ENCODE measurements at places on chromosomes 2 and 18.

GRCh38 chr2:73333564-73333963 lies 40.2 kb upstream of the EGR4 start:
- DNase-seq: no peak

- DNase-seq: no peak
These were observed 192.2 kb upstream of the LRRTM1 start for GRCh38 chr2:80496775-80497174.

DNA sequence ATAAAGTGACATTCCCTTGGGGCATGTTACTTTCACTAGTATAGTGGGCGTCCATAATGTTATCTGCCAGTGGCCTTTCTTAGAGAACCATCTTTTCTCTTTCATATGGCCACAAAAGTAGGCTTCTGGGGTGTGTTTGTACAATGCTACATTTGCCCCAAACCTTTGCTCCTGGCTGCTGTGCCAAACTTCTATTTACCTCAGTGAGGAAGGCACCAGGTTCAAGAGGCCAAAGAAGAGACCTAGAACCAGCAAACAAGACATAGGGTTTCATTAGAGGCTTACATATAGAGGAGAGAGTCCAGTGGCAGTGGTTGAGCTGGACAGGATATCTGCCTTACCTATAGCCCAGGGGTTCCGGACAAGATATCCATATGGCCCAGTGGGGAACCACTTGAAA lies 48.5 kb downstream of the CPO start:
- DNase-seq: no peak

DNA sequence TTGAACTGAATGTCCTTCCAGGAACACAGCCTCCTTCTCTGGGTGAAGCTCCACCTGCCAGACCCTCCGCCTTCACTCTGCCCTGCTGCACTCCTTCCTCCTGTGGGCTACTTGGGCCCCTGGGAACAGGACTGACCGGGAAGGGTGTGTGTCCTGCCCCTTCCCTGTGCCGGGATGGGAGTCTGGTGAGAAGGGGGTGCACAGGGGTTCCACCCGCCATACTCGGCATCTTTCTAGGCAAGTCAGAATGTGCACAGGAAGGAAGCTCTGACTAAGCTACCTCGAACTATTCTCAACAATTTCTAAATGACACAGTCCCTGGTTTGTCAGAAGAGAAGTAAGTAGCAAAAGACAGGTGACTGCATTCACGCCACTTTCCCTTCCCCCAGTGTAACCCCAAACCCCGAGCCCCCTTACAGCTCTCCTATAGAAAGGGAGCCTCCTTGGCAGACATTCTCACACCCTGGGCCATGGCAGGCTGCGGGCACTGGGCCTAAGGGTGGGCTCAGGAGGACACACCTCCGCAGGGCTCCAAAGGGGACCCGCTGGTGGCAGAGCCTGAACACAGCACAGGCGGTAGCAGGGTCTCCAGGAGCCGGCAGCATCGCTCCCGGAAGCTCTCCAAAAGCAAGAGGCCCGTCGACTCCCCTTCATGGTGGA lies 184.1 kb downstream of the HDAC4 start:
- no peak for DNase-seq

DNA sequence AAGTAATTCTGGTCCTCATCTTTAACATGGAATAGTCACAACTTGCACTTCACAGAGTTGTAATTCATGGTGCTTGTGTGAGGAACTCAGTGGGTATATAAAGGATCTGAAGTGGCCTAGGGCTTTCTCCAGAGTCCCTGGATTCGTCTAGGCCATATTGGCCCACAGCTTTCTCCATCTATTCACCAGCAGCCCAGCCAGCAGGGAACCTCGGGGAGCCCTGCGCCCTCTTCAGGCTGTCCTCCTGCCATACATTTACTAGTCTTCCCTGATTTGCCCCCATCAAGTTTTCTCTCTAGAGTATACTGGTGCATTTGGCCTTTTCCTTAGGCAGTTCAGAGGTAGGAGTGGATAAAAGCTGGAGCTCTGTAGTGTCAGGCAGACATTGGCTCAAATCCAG lies 278.3 kb downstream of the MYCN start:
- DNase-seq: no peak

- peak; percentile 81 for DNase-seq
These were observed 349.8 kb downstream of the TNS1 start for GRCh38 chr2:217652761-217653639.

- DNase-seq: no peak
These were observed 6.9 kb downstream of the SNORC start for GRCh38 chr2:232876978-232877441.

DNA sequence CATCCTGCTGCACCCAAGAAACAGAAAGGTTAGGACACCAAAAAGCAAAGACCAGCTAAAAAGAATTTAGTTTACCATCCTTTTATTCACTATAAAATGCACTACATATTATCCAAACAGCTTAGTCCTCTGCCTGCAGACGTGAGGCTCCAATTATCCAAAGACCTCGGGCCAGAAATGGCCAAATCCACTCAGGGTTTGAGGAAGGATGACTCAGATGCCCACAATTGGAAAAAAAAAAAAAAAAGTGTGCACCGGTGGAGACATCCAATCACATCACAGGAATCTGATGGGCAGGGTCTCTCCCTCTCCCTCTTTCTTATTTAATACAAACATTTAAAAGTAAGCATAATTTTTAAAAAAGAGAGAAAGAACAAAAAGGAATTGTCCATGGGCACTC lies 65.7 kb downstream of the TRABD2A start:
- DNase-seq: no peak

GRCh38 chr2:195594248-195594647 lies 62.8 kb upstream of the SLC39A10 start:
- DNase-seq: no peak

GRCh38 chr2:126808929-126809328 lies 89.8 kb upstream of the TEX51 start:
- DNase-seq: no peak

DNA sequence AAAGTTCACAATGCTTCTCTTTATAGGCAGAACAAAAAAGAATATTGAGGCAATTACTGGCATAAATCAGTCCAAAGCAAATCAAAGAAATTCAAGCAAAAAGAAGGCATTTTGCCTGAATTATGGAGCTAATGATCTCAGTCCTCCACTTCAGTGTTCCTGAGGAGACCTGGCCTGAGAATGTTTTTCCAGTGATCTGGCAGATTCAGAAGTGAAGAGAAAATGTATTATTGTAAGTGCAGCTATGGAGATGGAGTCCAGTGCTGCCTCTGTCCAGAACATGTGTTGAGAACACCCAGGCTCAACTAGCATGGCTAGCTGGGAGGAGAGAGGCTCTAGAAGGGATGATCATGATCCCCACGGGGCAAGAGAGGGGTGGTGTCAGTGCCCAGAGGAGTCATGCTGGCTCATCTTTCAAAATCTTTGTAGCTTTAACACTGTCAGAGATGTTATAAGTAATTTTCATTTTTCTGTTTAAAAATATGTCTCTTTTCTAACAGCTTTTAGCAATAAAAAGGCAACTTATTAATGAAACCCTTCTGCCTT lies 367.0 kb upstream of the RAB12 start:
- DNase-seq: no peak

- DNase-seq: no peak
These were observed 30.1 kb downstream of the HS1BP3 start for GRCh38 chr2:20620696-20621365.

DNA sequence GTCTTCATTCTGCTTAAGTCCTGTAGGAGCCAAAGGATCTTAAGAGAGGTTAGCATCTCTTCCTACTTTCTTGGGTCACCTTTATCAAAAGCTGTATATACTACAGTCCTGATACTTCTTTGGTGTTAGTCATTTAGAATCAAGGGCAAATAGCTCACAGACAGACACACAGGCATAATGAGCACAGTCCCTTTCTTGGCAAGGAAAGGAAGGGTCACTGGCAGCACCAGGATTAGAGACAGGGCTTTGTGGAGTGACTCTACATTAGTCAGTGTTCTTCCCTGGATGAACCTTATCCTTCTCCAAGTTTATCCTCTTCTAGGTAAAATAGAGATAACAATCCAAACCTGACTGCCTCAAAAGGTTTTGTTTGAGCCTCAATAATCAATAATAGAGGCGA lies 40.0 kb upstream of the NCKAP5 start:
- DNase-seq: no peak

GRCh38 chr2:173868406-173868805 lies 96.8 kb downstream of the SP3 start:
- no peak for DNase-seq

DNA sequence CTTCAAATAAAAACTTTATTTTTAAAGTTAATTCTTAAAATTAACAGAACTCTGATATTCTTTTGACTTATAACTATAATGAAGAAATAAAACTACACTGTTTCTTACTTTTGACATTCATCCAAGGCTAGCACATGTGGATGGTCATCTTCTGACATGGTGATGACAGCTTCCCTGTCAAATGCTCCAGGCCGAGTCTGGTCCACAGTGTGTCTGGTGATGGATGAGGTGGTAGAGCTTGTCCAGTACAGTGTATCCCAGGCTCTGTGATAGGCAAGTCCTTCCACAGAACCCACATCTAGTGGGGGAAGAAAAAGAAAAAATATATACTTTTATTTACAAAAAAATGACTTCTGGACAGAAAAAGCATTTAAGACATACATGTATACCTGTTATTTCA lies 1529.5 kb downstream of the LRP1B start:
- DNase-seq: no peak

DNA sequence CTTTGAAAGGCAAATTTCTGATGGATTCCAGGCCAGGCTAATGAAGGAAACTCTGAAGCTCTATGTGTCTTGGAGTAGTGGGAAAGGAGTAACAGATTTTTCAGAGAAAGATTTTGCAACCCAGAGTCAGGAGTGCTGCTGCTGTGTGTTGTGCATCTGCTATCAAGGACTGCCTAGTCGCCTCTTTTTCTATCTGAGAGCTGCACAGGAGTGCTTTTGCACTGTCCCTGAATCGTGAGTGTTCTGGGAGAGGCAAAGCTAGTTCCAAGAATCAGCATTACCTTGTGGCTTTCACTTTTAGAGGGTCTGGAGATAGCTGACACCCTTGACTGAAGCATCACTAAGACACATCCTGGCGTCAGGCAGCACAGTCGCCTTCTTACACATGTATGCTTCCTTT lies 336.4 kb downstream of the PARD3B start:
- no peak for DNase-seq

- DNase-seq: no peak
These were observed 307.0 kb upstream of the REG3G start for GRCh38 chr2:78718473-78718872.

GRCh38 chr18:62637403-62637802 lies 77.9 kb upstream of the PHLPP1 start:
- DNase-seq: no peak

GRCh38 chr18:78607784-78608183 lies 371.8 kb upstream of the SALL3 start:
- no peak for DNase-seq

DNA sequence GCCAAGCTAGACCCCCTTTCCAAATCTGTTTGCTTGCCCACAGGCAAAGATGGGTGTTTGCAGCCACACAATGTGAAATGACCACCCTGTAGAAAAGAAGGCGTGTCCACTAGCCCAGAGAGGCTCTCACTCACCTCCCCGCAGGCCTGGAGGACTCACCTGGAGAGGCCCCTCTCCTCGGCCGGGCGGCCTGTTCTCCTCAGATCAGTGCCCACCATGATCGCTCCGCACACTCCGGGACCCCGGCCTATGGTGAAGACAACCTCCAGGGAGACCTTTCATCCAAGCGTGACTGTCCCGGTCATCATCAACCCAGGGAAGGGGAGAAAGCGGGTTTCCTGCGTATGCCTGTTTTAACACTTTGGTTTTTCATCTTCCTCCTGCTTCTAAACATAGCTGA lies 328.7 kb upstream of the SALL3 start:
- no peak for DNase-seq

DNA sequence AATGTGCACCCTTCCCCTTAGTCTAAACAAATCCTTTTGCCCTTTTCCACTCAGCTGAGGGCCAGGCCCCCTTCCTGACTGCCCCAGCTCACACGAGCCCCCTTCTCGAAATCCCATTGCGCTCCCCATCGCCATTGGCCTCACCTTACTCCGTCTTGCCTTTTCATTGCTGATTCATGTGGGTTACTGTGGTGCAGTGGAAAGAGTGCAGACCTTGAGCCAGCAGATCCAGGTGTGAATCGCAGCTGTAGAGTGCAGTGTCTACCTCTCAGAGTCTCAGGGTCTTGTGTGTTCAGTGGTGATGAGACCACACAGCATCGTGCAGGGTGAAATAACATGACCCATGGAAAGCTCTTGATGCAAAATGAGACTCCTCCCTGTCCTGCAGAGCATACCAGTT lies 132.4 kb upstream of the APCDD1 start:
- no peak for DNase-seq

DNA sequence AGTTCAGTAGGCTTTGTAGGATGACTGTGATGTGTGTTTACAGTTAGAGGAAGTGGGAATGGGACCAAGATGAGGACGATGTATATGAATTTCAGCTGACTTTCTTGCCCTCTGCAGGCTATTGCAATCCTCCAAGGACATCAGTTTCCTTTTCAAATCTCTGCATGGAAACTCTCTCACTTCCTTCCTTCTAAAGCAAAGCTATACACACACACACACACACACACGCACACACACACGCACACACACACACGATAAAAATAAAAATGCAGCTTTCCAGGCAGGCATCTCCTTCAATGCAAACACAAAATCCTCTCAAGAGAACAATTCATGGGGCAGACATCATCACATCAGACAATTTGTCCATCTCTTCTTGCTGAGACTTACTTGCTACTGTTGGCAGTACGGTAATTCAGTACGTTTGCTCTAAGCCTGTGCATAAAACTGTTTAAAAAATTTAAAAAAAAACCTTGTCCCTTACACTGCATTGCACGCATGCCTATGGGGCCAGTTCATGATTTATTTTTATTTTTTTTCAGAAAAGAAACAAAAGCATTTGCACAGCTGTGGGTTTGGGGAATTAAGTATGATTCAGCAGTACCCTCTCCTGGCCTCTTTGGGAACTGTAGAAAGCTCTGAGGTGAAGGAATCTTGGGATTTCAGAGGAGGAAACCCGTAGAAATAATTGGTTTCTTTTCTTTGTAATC lies 27.1 kb upstream of the ICOS start:
- no peak for DNase-seq

DNA sequence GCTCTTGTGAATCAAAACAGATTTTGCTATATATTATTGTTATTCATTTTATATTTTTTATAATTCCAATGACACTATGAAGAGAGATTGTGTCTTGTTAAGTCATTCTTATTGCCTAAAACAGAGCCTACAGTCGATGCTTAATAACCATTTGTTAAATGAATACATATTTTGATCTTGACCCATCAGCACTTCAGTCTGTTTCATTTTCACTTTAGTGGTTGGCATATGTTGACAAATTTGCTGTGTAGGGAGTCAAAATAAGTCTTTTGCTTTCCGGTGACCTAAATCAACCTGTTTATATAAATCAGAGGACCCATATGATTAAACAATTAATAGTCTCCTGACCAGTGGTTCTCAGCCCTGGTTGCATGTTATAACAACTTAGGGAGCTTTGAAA lies 97.1 kb downstream of the TXNL1 start:
- no peak for DNase-seq

DNA sequence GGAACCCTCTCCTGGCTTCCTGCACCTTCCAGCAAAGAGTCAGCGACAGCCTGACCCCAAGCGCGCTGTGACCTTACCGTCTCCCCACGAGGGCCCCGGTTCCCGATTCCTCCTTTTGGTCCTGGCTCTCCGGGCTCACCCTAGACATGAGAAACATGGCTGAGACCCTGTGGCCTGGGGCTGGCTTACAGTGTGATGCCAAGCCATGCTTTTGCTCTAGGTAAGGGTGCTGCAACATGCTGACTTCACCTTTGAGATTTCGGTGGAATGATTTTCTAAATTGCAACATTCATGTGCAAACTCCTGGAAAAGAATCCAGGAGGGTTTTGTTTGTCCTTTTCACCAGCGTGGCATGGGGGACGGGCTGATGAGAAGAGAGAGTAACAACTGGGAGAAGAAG lies 63.9 kb downstream of the COL6A3 start:
- no peak for DNase-seq

Data from right atrium auricular region (tissue), 2 donors.